NCI-H345 (cell line): ENCODE measurements at places on chromosomes 12 and 14.
A peak's percentile ranks its signal among the peaks of the same experiment; 100 is the strongest.

GRCh38 chr14:99807413-99808153 lies 14.4 kb downstream of the EML1 start:
- no peak for DNase-seq

DNA sequence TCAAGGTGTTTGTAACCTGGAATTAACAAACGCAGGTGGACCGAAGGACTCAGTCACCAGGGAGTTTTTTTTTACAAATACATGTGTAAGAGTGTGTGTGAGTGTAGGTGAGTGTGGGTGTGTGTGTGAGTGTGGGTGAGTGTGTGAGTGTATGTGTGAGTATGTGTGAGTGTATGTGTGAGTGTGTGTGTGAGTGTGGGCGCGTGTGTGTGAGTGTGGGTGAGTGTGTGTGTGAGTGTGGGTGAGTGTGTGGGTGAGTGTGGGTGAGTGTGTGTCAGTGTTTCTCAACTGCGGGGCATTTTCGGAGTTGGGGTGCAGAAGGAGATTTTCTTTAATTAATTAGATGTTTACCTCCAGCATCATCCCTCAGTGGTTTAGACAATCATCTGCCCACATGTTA lies 1178.8 kb downstream of the VRK1 start:
- no peak for DNase-seq

- DNase-seq: no peak
These were observed 131.8 kb upstream of the C14orf180 start for GRCh38 chr14:104447750-104448149.

DNA sequence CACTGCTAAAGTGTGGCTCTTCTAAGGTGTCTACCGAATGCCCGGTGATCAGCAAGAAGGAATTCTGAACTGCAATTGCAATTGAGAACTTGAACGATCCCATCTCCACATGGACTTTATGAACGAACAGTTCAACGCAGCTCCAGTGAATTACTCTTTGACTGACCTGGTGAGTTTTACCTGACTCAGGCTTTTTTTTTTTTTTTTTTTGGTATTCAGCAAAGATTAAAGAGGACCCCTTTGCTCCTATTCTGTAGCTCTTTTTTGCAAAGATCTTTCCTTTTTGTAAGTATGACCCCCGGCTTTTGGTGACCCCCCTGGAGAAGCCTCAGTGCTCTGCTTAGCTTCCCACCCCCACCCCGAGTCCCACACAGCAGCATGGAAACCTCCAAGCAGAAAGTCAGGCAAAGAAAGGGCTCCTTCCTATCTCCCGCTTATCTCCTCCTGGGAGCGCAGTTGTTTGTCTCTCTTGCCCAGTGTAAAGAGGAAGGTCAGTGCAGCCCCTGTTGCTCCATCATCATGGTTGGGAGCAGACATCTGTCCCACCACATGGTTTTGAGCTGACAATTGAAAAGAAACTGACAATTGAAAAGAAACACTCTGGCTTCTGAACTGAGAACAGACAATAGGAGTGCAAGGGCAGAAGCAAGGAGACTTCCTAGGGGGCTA lies 72.1 kb upstream of the DIO3 start:
- DNase-seq: no peak

- no peak for DNase-seq
These were observed 2.6 kb upstream of the TRMT61A start for GRCh38 chr14:103526247-103526913.

- DNase-seq: no peak
These were observed 145.3 kb downstream of the BCAT1 start for GRCh38 chr12:24803430-24804245.

- no peak for DNase-seq
These were observed 106.1 kb downstream of the ZFP36L1 start for GRCh38 chr14:68686724-68687123.

DNA sequence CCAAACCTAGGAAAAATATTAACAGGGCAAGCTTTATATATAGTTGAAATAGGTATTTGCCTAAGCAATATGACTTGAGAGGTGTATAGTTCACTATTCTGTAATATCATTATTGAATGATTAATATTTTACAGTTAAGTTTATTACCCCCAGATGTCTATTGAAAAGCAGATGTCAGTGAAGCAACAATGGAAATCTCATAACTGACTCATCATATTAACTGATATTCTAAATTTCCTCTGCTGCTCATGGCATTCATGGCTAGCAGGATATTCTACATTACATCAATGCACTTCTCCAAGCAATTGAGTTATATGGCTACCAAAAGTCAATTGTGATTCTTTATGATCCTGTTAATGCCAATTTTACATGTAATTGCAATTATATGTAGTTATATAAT lies 9.7 kb upstream of the MAGOHB start:
- DNase-seq: no peak

GRCh38 chr12:74490390-74491064 lies 47.1 kb upstream of the ATXN7L3B start:
- no peak for DNase-seq

DNA sequence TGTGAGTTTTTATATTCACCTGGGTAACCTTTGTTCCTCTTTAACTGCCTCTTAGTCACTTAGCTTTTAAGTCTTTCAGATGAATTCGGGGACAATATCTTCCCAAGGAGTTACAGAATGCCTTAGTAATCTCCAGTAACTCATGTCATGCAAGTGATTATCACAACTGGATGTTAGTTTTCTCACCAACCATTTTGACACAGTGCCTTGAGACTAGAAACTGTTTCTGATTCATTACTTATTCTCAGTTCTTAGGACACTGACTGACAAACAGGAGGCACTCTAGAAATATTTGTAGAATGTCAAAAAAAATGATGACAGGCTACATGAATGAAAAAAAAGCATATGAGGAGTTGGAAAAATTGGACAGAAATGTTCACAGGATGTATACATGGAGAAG lies 335.1 kb downstream of the ACSS3 start:
- DNase-seq: no peak

DNA sequence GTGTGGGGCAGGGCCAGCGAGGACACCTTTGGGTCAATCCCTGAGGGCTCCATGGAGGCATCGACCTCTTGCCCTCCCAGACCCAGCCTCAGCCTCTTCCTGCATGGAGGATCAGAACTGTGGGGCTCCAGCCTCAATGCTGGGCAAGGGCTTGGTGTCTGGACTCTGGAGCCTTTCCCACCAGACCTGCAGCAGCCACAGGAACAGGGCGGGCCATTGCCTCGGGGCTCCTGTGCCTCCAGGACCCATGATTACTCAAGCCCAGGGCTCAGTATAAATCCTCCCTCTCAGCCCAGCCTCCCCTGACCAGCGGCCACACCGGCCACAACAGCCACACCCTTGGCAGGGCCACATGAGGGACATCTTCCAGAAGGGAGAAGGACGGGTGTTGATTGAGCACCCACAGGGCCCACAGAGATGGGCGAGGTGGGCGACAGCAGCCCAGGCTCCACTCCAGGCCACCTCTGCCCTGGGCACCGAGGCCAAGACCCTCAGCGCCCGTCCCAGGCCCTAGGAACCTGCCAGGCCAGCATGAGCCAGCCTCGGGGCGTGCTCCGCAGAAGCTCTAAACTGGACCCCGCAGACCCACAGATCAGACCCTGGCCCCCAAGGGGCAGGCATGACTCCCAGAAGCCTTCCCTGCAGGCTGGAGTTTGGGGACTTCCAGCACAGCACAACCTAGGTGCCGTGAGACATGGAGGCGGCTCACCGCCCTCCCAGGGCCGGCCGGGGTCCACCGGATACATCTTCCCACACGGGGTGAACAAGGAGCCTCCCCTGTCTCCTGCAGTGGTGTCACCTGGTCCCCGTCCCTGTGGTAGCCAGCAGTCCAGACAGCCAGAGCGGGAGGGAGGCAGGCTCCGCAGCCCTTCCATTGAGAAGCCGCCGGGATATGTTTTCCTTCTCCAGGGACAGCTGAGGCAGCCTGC lies 25.1 kb downstream of the NCOR2 start:
- DNase-seq: no peak

DNA sequence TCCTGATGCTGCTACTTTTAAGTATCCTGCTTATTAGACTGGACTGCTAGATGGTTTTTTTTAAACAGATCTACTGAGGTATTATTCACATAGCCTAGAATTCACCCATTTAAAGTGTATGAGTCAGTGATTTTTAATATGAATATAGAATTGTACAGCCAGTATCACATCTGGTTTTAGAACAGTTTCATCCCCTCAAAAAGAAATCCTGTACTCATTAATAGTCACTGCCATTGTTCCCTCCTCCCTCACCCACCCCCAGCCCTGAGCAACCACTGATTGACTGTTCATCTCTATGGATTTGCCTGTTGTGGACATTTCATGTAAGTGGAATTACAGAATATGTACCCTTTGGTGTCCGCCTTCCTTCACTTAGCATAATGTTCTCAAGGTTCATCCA lies 98.4 kb downstream of the PPP2R5C start:
- DNase-seq: no peak

GRCh38 chr14:85895603-85896002 lies 365.7 kb downstream of the FLRT2 start:
- no peak for DNase-seq

DNA sequence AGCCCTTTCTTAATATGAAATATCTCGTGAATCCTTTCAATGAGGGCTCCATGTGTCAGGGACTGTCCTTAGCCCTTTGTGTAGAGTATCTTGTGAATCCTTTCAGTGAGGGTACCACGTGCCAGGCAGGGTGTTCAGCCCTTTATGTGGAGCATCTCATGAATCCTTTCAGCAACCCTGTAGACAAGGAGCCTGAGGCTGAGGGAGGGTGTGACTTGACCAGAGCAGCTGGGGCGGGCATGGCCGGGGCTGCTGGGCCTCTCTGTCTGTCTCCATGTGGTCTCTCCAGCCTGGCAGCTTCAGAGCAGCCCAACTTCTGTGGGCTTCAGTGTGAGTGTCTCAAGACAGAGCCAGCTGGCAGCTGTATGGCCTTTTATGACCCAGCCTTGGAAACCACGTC lies 140.2 kb downstream of the AACS start:
- DNase-seq: no peak

DNA sequence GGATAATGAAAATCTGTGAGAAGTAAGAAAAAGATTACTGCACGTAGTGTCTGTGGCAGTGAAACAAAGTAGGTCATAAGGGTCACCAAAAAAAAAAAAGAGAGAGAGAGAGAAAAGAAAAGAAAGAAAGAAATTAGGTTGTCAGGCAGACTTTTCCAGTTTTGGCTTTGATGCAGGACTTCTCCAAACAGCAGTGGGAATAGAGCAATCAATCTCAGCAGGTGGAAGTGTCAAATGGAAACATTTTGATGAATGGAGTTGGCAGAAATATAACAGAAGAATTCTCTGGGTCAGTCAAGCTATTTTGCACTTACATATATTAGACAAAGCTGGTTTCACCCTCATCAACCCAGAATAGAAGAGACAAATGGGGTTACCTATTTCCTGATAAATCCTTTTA lies 745.8 kb downstream of the SLC6A15 start:
- DNase-seq: no peak

DNA sequence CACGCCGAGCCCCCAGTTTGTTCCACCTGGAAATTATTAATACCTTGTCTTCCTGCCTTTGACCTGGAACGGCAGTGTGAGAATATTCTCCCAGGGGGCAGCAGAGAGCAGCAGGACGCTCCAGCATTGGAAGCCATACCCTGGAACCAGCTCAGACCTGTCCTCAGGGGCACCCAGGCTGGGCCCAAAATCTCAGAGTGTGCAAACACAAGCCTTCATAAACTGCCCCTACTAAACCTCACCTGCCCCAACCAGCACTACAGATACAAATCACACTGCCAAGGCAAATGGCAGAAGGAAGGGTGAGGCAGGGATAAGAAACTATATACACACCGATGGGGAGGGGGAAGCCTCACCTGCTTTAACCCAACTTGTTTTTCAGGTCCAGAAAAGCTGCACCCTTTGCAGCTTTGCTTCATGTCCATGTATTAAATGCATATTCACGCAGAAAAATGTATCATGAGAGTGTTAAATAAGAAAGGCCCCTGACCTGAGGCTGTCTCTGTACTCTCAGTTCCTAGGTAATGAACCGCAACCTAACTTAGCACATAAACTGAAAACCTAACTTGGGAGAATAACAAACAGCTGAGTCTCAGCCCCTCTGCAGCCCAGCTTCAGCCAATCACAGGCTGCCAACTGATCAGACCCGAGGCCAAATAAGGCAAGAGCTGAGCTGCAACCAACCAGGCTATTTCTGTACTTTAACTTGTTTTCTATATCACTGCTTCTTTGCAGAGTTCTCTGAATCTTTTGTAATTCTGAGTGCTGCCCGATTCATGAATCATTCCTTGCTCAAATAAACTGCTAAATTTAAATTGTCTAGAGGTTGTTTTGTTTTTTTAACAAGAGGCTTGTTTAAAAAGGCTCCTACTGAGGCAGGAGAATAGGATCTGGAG lies 130.1 kb downstream of the SPTSSA start:
- peak; percentile 71 for DNase-seq

GRCh38 chr12:130423991-130424857 lies 86.5 kb downstream of the PIWIL1 start:
- no peak for DNase-seq

DNA sequence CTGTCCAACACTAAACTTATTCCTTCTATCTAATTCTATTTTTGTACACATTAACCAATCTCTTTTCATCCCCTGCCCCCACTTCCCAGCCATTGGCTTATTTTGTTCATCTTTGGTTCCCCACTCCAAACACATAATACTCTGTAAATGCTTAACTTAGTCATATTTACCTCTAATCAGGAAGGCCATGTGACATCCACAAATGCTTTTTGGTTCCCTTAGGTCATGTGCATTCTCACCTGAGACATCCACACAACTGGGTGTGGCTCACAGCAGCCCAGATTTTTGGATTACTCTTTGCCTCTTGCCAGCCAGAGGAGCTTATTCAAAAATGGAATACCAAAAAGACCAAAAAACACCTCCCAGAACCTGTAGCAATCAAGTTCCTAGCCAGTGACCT lies 28.4 kb downstream of the ARL1 start:
- no peak for DNase-seq

- no peak for DNase-seq
These were observed 45.5 kb downstream of the PPM1A start for GRCh38 chr14:60294411-60295069.

- no peak for DNase-seq
These were observed 186.1 kb downstream of the SLC2A13 start for GRCh38 chr12:39919790-39920189.

GRCh38 chr14:22007784-22008412 lies 334.3 kb upstream of the OR4E1 start:
- no peak for DNase-seq

- DNase-seq: no peak
These were observed 186.8 kb downstream of the BTG1 start for GRCh38 chr12:91958816-91959215.

GRCh38 chr12:25992026-25992782 lies 33.7 kb downstream of the RASSF8 start:
- no peak for DNase-seq

DNA sequence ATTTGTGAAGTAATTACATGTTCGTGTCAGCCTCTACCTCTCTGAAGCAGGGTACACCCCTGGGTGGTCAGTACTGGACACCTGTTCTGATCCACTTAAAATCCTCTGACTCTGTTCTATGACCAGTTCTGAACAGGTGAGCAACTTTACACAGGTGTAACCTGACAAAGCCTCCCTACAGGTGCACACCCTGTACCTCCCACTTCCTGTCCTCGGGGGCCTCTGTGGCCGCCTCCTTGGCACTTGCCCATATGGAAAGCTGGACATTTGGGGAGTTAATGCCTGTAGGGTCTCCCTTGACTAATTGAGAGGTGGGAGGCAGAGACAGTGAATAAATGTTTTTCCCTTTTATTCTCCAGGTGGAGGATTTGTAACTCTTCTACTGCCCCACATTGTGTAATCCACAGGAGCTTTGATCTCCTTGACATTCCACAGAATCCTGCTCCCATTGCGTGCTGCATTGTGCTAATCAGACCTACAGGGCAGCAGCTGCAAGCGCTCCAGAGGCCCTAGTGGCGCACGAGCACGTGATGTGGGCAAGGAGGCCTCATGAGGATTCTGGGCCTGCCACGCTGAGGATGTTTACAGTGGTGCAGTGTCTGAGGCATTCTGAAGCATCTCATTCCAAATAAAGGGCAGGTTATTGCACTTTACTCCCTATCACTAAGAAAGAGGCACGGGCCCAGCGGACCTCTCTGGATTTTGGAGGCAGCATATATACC lies 45.8 kb upstream of the BATF start:
- peak; percentile 91 for DNase-seq
